Pancreas (tissue), 10 donors: ENCODE measurements at places on chromosomes 13 and 19. TPM values are rescaled to one million over a fixed set of nuclear protein-coding genes. Genes with fewer than 3 reads are reported as not detected.
A peak's percentile ranks its signal among the peaks of the same experiment; 100 is the strongest.

- no peak for DNase-seq
- H3K27ac ChIP-seq = no peak overlapping the region
- no peaks in the 10 kb centered on the region for H3K27me3 ChIP-seq
- H3K4me1 ChIP-seq = no peaks in the 10 kb centered on the region
Measured at GRCh38 chr19:20481736-20482135, 83.8 kb downstream of the ZNF737 start.

GRCh38 chr19:8552810-8553209 is 24.4 kb downstream of the MYO1F start:
- no peaks in the 10 kb centered on the region for H3K4me1 ChIP-seq
- no peaks in the 10 kb centered on the region for H3K36me3 ChIP-seq
- H3K27ac ChIP-seq = no peak overlapping the region
- no peak for DNase-seq

- no peaks in the 10 kb centered on the region for H3K4me1 ChIP-seq
- no peak for DNase-seq
- H3K36me3 ChIP-seq = no peaks in the 10 kb centered on the region
- no peaks in the 10 kb centered on the region for H3K27me3 ChIP-seq
- H3K27ac ChIP-seq = no peak overlapping the region
Measured at GRCh38 chr19:40590464-40591265, 10.5 kb upstream of the LTBP4 start.

DNA sequence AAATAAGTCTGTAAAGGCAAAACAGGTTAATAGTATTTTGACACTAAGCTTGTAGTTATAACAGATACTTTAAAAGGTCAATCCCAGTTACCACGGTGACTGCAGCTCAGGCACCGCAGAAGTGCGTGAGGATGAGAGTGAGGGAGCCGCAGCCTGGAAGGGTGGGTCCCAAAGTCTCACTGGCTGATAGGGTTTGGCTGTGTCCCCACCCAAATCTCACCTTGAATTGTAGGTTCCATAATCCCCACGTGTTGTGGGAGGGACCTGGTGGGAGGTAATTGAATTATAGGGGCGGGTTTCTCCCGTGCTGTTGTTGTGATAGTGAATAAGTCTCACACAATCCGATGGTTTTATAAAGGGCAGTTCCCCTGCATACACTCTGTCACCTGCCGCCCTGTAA is 40.0 kb upstream of the GAS6 start:
- no peaks in the 10 kb centered on the region for H3K4me1 ChIP-seq
- H3K27me3 ChIP-seq = no peaks in the 10 kb centered on the region
- no peaks in the 10 kb centered on the region for H3K36me3 ChIP-seq
- no peak overlapping the region for H3K4me3 ChIP-seq

DNA sequence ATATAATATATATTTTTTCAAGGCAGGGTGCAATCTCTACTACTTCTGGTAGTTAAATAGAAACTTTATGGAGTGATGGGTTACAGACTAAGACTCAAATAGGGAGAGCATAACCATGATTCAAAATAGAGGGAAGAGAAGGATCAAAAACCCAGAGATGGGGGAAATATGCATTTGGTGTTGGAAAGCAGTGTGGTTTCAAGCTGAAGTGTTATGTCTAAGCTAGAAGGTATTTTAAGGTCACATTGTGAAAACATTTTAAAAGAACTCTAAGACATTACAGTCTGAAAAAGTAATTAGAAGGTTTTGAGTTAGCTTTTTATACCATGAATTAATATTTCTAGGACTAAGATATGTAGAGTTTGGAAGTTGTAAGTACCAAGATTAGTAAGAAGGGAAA is 2741.4 kb downstream of the PCDH9 start:
- no peaks in the 10 kb centered on the region for H3K4me1 ChIP-seq
- H3K36me3 ChIP-seq = no peaks in the 10 kb centered on the region
- no peak overlapping the region for H3K27ac ChIP-seq
- H3K27me3 ChIP-seq = no peaks in the 10 kb centered on the region

- no peaks in the 10 kb centered on the region for H3K4me1 ChIP-seq
- DNase-seq = no peak
- H3K4me3 ChIP-seq = no peak overlapping the region
- H3K36me3 ChIP-seq = no peaks in the 10 kb centered on the region
- no peak overlapping the region for H3K27ac ChIP-seq
Measured at GRCh38 chr19:7663706-7664105, 5.1 kb upstream of the RETN start.

- H3K36me3 ChIP-seq = no peaks in the 10 kb centered on the region
- no peaks in the 10 kb centered on the region for H3K27me3 ChIP-seq
- no peak overlapping the region for H3K4me3 ChIP-seq
- DNase-seq = no peak
- no peaks in the 10 kb centered on the region for H3K4me1 ChIP-seq
Measured at GRCh38 chr19:45958769-45959516, 14.7 kb downstream of the NOVA2 start.

- no peaks in the 10 kb centered on the region for H3K27me3 ChIP-seq
- DNase-seq = no peak
- H3K4me3 ChIP-seq = no peak overlapping the region
- no peak overlapping the region for H3K27ac ChIP-seq
Measured at GRCh38 chr13:79483086-79483706, 2.2 kb downstream of the NDFIP2 start.

- no peaks in the 10 kb centered on the region for H3K36me3 ChIP-seq
- no peaks in the 10 kb centered on the region for H3K27me3 ChIP-seq
- no peaks in the 10 kb centered on the region for H3K4me1 ChIP-seq
- no peak overlapping the region for H3K4me3 ChIP-seq
- H3K27ac ChIP-seq = no peak overlapping the region
Measured at GRCh38 chr13:89465366-89465765, 1794.2 kb downstream of the SLITRK5 start.

DNA sequence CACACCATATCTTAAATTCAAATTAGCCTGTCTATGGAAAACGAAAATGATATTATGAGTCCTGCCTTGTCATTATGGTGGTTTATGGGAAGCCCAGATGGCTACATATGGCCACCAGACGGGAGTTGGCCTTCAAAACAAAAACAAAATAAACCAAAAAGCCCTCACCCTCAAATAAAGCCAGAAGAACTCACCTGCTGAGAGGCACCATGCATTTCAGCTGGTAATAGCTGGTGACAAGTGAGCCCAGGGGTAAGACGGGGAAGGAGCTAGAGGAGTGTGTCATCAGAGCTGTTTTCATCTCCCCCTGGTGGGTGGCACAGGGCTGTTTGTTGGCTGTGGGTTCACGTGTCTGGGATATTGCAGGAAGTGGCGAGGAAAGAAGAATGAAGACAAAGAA is 152.9 kb downstream of the EFNB2 start:
- DNase-seq = no peak
- H3K27ac ChIP-seq = no peak overlapping the region
- H3K4me3 ChIP-seq = no peak overlapping the region
- no peaks in the 10 kb centered on the region for H3K36me3 ChIP-seq
- no peaks in the 10 kb centered on the region for H3K4me1 ChIP-seq
- no peaks in the 10 kb centered on the region for H3K27me3 ChIP-seq

- H3K36me3 ChIP-seq = no peaks in the 10 kb centered on the region
- no peak overlapping the region for H3K27ac ChIP-seq
- H3K4me3 ChIP-seq = no peak overlapping the region
- no peak for DNase-seq
Measured at GRCh38 chr19:4519521-4520277, 1.4 kb upstream of the PLIN4 start.

- H3K4me3 ChIP-seq = no peak overlapping the region
- H3K27ac ChIP-seq = no peak overlapping the region
- H3K36me3 ChIP-seq = no peaks in the 10 kb centered on the region
- DNase-seq = no peak
- no peaks in the 10 kb centered on the region for H3K27me3 ChIP-seq
Measured at GRCh38 chr19:48735031-48735615, 5.3 kb downstream of the RASIP1 start.

DNA sequence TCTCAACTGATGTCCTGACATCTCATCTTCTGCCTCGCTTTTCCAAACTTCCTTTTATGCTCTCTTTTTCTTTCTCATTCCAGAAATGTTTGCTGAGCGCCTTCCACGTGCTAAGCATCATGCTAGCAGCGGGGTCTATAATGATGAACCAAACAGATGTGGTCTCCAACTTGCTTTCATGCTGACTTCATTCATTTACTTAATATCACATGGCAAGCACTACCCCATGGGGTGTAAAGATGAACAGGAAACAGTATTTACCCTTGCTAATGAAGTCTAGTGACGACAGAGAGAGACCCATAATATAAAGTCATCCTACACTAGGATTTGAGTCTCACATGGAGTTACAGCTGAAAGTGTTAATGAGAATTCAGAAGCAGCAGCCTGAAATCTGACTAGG is 21.6 kb upstream of the URAD start:
- H3K36me3 ChIP-seq = no peaks in the 10 kb centered on the region
- no peak for DNase-seq
- no peaks in the 10 kb centered on the region for H3K4me1 ChIP-seq

GRCh38 chr19:10193790-10194499 is 808 bp downstream of the DNMT1 start:
- no peaks in the 10 kb centered on the region for H3K4me1 ChIP-seq
- peak overlapping the region; percentile 72 for H3K27ac ChIP-seq
- peak overlapping the region; percentile 56 for H3K4me3 ChIP-seq
- no peaks in the 10 kb centered on the region for H3K36me3 ChIP-seq
- no peak for DNase-seq

DNA sequence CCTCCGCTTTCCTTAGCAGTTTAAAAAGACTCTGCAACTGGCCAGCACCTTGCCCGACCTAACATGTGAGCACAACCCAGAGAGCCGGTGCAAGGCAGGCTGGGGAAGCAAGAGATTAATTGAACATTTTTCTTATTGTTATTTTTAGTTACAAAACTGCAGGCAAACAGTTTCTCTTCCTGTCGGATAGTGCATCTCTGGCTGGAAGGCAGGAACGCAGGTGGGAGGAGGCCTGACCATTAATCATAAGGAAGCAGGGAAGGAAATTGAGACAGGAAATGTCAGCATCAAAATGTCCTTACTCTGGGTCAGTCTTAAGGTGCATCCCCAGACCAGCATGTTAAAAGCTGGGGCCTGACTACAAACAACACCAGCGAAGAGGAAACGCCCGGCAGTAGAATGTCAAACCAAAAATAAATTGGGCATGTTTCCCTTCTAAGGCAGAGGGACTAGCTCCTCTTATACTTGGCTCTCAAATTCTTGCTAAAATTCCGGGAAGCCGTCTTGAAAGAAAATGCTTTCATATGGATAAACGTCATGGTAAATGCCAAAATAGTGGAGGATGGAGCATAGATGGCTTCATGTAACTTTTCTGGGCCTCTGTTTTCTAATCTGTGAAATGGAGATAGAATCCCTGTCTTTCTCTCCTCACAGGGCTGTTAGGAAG is 226.8 kb downstream of the RAP2A start:
- no peaks in the 10 kb centered on the region for H3K4me1 ChIP-seq
- DNase-seq = no peak
- no peak overlapping the region for H3K27ac ChIP-seq

GRCh38 chr13:74438901-74439300 is 304.7 kb upstream of the KLF12 start:
- H3K27ac ChIP-seq = no peak overlapping the region
- H3K36me3 ChIP-seq = no peaks in the 10 kb centered on the region
- H3K27me3 ChIP-seq = no peaks in the 10 kb centered on the region
- no peak for DNase-seq

GRCh38 chr13:112902101-112902651 is 66.8 kb upstream of the MCF2L start:
- DNase-seq = peak; percentile 67
- no peaks in the 10 kb centered on the region for H3K27me3 ChIP-seq
- H3K4me3 ChIP-seq = no peak overlapping the region
- no peaks in the 10 kb centered on the region for H3K36me3 ChIP-seq
- H3K27ac ChIP-seq = peak overlapping the region; percentile 66
- peaks cover 7% of the 10 kb centered on the region for H3K4me1 ChIP-seq

GRCh38 chr19:50030225-50030624 is 4.4 kb downstream of the ZNF473 start:
- DNase-seq = no peak
- H3K27me3 ChIP-seq = no peaks in the 10 kb centered on the region
- no peak overlapping the region for H3K4me3 ChIP-seq
- H3K36me3 ChIP-seq = no peaks in the 10 kb centered on the region
- peaks cover 7% of the 10 kb centered on the region for H3K4me1 ChIP-seq

GRCh38 chr13:51714663-51715168 is 89.2 kb downstream of the DHRS12 start:
- no peaks in the 10 kb centered on the region for H3K36me3 ChIP-seq
- DNase-seq = no peak
- no peak overlapping the region for H3K27ac ChIP-seq
- H3K4me1 ChIP-seq = no peaks in the 10 kb centered on the region
- no peak overlapping the region for H3K4me3 ChIP-seq
- no peaks in the 10 kb centered on the region for H3K27me3 ChIP-seq

DNA sequence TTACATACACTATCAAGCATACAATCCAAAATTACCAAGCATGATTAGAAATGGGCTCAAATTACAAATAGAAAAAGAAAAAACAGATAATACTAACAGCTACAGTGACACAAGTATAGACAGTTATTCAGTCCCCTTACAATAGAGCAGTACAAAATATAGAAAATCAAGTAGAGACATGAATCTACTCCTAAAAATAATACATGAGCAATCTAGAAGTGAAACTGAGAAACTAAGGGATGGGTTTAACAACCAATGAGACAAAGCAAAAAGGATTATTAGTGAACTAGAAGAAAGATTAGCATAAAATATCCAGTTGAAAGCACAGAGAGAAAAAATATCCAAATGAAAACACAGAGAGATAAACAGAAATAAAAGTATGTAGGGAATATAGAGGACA is 426.7 kb downstream of the TBC1D4 start:
- no peak for DNase-seq
- peaks cover 6% of the 10 kb centered on the region for H3K27me3 ChIP-seq
- no peaks in the 10 kb centered on the region for H3K36me3 ChIP-seq
- H3K4me3 ChIP-seq = no peak overlapping the region
- no peak overlapping the region for H3K27ac ChIP-seq

GRCh38 chr19:29576046-29576606 is 30.0 kb upstream of the POP4 start:
- no peaks in the 10 kb centered on the region for H3K4me1 ChIP-seq
- H3K27me3 ChIP-seq = no peaks in the 10 kb centered on the region
- no peaks in the 10 kb centered on the region for H3K36me3 ChIP-seq
- no peak for DNase-seq
- no peak overlapping the region for H3K4me3 ChIP-seq

GRCh38 chr13:36310417-36311108 is 12.9 kb upstream of the CCDC169 start:
- H3K4me3 ChIP-seq = no peak overlapping the region
- no peaks in the 10 kb centered on the region for H3K36me3 ChIP-seq
- H3K4me1 ChIP-seq = no peaks in the 10 kb centered on the region
- no peak overlapping the region for H3K27ac ChIP-seq
- DNase-seq = no peak

GRCh38 chr19:741506-742131 is 9.3 kb upstream of the MISP start:
- no peak for DNase-seq
- H3K27me3 ChIP-seq = no peaks in the 10 kb centered on the region
- H3K4me1 ChIP-seq = no peaks in the 10 kb centered on the region
- no peak overlapping the region for H3K4me3 ChIP-seq
- no peak overlapping the region for H3K27ac ChIP-seq

Gene ZNF20
- total RNA-seq = 0.83 TPM

Gene SMIM44
- total RNA-seq = not detected

Gene LGALS4
- total RNA-seq = 52.6 TPM

Gene KLK12
- total RNA-seq = not detected

Gene TPGS1
- total RNA-seq = 16.2 TPM

Gene CA11
- total RNA-seq = 6.2 TPM

Gene FGF21
- not detected for total RNA-seq

Gene CYP4F8
- total RNA-seq = not detected

Gene CALR3
- not detected for total RNA-seq

Gene GSX1
- not detected for total RNA-seq

Gene ZNF525
- 6.6 TPM for total RNA-seq
